A673 (cell line): ENCODE measurements at places on chromosomes 12 and 14. TPM values are rescaled to one million over a fixed set of nuclear protein-coding genes. Genes with fewer than 3 reads are reported as not detected.

Gene ITGA7
- total RNA-seq: 14.7 and 21.4 TPM in 2 replicates

DNA sequence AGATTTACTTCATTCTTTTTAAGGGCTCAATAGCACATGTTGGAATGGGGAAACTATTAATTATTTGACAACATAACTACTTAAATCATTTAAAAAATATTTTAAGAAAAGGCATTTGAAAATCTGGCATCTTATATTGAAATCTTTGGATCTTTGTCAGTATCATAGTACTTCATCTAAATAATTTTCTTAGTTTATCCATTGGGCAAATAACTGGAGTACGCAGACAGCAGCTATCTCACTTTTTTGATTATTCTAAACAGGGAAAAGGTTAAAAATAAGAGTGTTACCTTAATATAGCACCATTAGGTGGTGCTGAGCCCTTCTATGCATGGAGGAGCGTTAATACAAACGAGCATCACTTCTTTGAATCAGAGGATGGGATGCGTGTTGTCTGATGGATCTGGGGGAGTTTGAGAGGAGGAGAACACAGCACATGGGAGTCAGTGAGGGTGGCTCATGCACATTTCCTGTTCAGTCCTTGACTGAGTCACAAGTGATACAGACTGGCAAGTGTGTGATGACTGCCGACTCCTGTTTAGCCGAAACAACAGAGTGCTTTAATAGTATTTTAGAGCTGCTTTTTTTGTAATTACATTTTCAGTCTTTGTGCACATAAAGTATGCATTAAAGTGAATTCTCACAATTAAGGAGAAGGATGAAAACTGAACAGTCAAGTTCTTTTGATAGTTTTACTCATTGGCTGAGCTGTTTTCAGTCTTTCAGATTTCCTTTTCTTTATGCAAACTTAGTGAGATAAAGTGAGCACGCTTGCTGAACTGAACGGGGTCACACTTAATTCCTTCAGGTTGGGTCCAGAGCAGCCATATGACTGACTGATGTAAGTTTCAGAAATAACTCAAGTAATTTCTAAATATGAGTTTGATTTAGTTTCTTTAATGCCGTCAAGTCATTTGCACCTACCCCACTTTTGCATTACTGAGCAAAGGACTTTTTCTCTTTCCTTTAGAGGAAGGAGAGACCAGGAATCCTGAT lies 92.7 kb downstream of the DIP2B start:
- peak; percentile 83 for DNase-seq

GRCh38 chr12:62692884-62693283 lies 226.3 kb downstream of the MON2 start:
- DNase-seq: no peak

GRCh38 chr14:23695664-23695999 lies 59.5 kb downstream of the DHRS2 start:
- DNase-seq: no peak

- DNase-seq: no peak
These were observed 253.1 kb upstream of the BTG1 start for GRCh38 chr12:92398565-92399309.

DNA sequence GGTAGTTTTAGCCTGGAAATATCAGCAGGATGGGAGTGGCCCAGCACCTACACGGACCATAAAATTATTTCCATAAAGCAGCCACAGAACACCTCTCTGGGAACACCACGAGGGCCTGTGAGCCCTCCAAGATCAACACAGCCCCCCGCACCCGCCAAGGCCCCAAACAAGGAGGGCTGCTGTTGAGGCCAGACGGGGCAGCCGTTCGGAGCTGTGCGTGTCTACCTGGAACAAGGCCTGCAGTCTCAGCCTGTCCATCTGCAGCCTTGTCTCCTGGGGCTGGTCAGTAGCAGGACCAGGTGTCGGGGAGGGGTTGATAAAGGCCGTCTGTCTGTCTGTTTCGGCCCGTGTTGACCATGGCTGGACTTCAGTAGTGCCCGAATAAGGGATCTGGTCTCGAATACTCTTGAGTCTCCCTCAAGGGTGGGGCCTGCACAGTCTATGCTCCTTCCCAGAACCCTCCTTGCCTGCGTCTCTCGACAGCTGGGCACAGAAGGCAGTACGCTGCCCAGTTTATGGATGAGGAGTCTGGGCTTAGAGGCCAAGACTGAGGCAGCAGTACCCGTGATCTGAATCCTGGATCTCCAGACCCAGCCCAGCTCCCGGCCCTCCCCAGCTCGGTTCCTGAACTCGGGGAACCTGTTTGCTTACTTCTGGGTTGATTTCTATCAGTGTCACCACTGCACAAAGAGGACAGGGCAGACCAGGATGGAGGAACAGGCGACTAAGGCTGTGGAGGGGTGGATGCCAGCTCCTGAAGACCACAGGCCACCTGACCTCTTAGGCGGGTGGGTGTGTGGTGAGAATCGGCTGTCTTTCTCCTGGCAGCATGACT lies 23.1 kb upstream of the DLK1 start:
- DNase-seq: no peak

Gene DHH
- total RNA-seq: 0.22 and 0.39 TPM in 2 replicates
